ENCODE measurements at places on chromosomes 3 and 15. TPM values are rescaled to one million over a fixed set of nuclear protein-coding genes. Genes with fewer than 3 reads are reported as not detected.

The GMNC gene
- total RNA-seq: 0.24 TPM

The FOXL2NB gene
- not detected for total RNA-seq

- no peak for DNase-seq
Measured at GRCh38 chr3:10444511-10444910, 60.9 kb downstream of the ATP2B2 start.

GRCh38 chr3:83033133-83033532, 1271.7 kb upstream of the GBE1 start:
- no peak for DNase-seq

- no peak for DNase-seq
Measured at GRCh38 chr15:49300856-49301255, 122.2 kb upstream of the FGF7 start.

All from heart right ventricle (tissue), 16 donors.